Subcutaneous preadipocyte (primary cell): ENCODE measurements at places on chromosomes 5 and 9. TPM values are rescaled to one million over a fixed set of nuclear protein-coding genes. Genes with fewer than 3 reads are reported as not detected.

The ZNF366 gene
- total RNA-seq, result not detected in 2 replicates

The RNF180 gene
- 0.37 and 0.59 TPM in 2 replicates for total RNA-seq

The CNTFR gene
- 0.20 and 0.37 TPM in 2 replicates for total RNA-seq

The RARS1 gene
- 177 and 192 TPM in 2 replicates for total RNA-seq

The DBH gene
- not detected in 2 replicates for total RNA-seq

The TMOD1 gene
- under 0.01 and 0.37 TPM in 2 replicates for total RNA-seq

The SSNA1 gene
- 56.1 and 64.7 TPM in 2 replicates for total RNA-seq

The BNC2 gene
- total RNA-seq, result 47.5 and 50.3 TPM in 2 replicates

The SPATA31E1 gene
- total RNA-seq, result 0.37 and 0.59 TPM in 2 replicates

The ZDHHC11 gene
- total RNA-seq, result 0.37 and 2.0 TPM in 2 replicates

The SMIM33 gene
- not detected in 2 replicates for total RNA-seq

The LVRN gene
- 0.39 and 0.73 TPM in 2 replicates for total RNA-seq

The SARDH gene
- total RNA-seq, result 2.0 and 2.6 TPM in 2 replicates

The ABITRAM gene
- 10.0 and 10.3 TPM in 2 replicates for total RNA-seq

The LRRC70 gene
- total RNA-seq, result 0.98 and 1.5 TPM in 2 replicates

The KCNV2 gene
- not detected in 2 replicates for total RNA-seq

The PCDHGA9 gene
- total RNA-seq, result 2.9 and 4.3 TPM in 2 replicates

The MLANA gene
- total RNA-seq, result 0.20 TPM in 1 of 2 replicates, not detected in the other

The IFNA2 gene
- not detected in 2 replicates for total RNA-seq

The ACOT12 gene
- total RNA-seq, result not detected in 2 replicates

The FGF10 gene
- under 0.01 TPM in 1 of 2 replicates, not detected in the other for total RNA-seq

The GPR150 gene
- 0.20 and 0.37 TPM in 2 replicates for total RNA-seq

The SEC24A gene
- total RNA-seq, result 19.8 and 28.9 TPM in 2 replicates
